ENCODE measurements at places on chromosomes 13 and 19.

DNA sequence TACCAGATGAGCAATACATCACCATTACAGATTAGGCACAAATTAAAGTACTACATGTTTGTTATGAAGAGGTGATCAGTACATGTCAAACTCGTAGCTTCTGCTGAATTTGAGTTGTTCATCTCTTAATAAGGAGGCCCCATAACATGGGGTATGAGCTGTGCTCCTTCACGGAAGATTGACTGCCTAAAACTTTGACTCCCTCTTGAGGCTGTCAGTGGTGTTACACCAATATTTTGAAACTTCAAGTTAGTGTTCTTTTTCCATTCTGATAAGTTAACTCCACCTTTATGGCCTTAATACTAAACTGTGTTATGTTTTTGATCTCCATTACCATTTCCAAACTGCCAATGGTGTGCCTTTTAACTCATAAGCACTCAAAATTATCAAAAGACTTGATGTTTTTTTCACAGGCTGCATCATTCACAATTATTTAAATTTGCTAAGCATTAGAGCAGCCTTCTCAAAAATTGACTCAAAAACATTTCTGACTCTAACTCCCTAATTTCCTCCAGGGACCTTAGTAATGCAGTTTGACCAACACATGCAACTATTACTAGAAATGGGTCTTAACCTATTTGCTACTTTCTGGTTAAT lies 1591.5 kb downstream of the PCDH9 start:
- peak; percentile 59 for DNase-seq

GRCh38 chr13:83211301-83211700 lies 671.0 kb downstream of the SLITRK1 start:
- no peak for DNase-seq

GRCh38 chr13:113616281-113616906 lies 31.8 kb downstream of the TFDP1 start:
- DNase-seq = peak; percentile 24

GRCh38 chr13:85693889-85694511 lies 105.2 kb downstream of the SLITRK6 start:
- DNase-seq = peak; percentile 8

- DNase-seq = no peak
Observed at GRCh38 chr19:34485831-34486230, 4.3 kb downstream of the WTIP start.

DNA sequence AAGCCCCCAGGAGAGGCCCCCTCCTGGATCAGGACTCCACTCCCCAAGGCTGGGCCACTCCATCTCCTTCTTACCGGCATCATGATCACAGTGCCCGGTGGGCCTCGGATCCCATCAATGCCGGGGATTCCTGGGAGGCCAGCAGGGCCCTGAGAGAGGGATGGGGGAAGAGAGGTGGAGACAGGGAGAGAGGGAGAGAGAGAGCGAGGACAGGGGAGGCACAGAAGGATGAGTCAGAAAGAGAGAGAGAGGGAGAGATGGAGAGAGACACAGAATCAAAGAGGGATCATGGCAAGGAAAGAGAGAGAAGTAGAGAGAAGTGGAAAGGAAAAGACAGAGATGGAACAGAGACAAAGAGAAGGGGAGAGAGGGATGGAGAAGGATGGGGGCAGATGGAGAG lies 13.8 kb downstream of the COL5A3 start:
- DNase-seq = no peak

GRCh38 chr19:31715249-31715945 lies 366.2 kb upstream of the TSHZ3 start:
- DNase-seq = no peak

GRCh38 chr13:111859354-111860230 lies 207.4 kb upstream of the SOX1 start:
- no peak for DNase-seq

DNA sequence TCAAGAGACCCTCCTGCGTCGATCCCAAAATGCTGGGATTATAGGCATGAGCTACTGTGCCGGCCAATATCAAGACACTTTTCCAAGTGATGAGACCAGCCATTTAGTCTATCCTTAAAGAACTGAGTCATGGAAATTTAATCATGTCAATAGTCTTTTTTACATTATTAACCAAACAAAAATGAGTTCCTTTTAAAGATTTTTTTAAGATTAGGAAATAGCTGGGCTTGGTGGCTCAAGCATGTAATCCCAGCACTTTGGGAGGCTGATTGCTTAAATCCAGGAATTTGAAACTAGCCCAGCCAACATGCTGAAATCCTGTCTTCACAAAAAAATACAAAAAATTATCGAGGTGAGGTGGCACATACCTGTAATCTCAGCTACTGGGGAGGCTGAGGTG lies 16.7 kb upstream of the ZNF564 start:
- no peak for DNase-seq

- DNase-seq = no peak
Observed at GRCh38 chr19:41416194-41416674, 10.9 kb downstream of the B3GNT8 start.

GRCh38 chr19:4910594-4911281 lies 1.4 kb downstream of the UHRF1 start:
- DNase-seq = peak; percentile 45

GRCh38 chr13:102198418-102199311 lies 203.2 kb downstream of the FGF14 start:
- no peak for DNase-seq

DNA sequence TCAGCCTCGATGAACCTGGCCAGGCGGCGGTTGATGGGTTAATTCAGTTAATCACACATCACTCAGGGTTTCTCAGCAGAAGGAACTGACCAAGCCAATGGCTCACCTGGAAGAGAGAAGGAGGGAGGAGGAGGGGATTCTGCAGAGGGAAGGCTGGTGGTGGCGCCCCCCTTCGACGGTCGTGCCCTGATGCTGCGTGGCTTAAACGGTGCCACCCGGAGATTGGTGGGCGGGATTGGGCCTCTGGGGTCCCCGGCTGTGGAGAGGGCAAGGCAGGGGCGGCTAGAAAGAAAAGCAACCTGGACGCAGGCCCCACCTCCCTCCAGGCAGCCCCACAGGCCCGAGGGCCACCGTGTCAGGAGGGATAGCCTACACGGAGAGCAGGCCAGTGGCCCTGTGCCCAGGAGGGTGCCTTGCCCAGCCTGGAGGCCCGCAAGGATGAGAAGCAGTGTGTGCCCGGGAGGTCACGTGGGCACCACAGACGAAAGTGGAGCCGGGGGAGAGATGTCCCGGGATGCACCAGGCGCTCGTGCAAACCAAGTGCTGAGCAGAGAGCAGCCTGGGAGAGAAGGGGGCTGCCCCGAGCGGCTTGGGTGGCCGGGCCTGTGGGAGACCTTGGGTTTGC lies 16.0 kb downstream of the CSNK1G2 start:
- no peak for DNase-seq

DNA sequence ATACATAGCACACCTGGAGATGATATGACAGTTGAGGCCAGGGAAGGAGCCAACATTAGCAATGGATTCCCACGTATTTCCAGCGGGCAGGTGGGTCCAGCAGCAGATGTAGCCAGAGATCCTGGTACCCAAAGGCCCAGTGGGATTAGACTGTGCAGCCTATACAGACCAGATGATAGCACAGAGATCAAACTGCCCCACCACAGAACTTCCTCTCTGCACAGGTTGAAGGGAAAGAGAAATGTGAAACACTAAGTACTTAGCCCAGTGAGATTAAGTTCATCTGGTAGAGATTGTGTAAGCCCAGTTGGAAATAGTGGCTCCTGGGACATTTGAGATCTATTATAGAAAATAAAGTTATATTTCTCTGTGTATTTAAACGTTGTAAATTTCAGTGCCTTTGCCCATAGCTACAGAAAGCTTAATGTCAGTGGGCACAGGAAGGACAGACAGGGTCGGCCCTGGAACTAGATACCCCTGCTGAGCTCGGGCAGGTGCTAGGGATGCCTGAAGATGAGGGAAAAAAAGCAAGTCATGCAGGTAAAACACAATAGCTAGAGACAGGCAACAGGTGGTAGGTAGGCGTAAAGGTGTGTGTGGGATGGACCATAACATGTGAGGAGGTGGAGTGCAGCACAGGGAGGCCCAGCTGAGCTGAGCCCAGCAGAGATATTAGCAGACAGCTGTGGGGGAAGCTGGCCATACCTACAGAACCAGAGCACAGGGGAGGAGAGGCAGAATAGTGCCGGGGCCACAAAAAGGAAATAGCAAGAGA lies 27.3 kb upstream of the SPATA13 start:
- DNase-seq = no peak
